T-helper 17 cell (primary cell): ENCODE measurements at places on chromosomes 2 and 18. TPM values are rescaled to one million over a fixed set of nuclear protein-coding genes. Genes with fewer than 3 reads are reported as not detected.
A peak's percentile ranks its signal among the peaks of the same experiment; 100 is the strongest.

Gene DGUOK
- total RNA-seq = 34.2 TPM

GRCh38 chr2:207239754-207240494 lies 74.2 kb upstream of the KLF7 start:
- no peaks in the 10 kb centered on the region for H3K36me3 ChIP-seq
- H3K27me3 ChIP-seq = no peaks in the 10 kb centered on the region
- H3K4me1 ChIP-seq = peaks cover 2% of the 10 kb centered on the region
- no peak for DNase-seq
- H3K4me3 ChIP-seq = no peak overlapping the region
- H3K27ac ChIP-seq = no peak overlapping the region

DNA sequence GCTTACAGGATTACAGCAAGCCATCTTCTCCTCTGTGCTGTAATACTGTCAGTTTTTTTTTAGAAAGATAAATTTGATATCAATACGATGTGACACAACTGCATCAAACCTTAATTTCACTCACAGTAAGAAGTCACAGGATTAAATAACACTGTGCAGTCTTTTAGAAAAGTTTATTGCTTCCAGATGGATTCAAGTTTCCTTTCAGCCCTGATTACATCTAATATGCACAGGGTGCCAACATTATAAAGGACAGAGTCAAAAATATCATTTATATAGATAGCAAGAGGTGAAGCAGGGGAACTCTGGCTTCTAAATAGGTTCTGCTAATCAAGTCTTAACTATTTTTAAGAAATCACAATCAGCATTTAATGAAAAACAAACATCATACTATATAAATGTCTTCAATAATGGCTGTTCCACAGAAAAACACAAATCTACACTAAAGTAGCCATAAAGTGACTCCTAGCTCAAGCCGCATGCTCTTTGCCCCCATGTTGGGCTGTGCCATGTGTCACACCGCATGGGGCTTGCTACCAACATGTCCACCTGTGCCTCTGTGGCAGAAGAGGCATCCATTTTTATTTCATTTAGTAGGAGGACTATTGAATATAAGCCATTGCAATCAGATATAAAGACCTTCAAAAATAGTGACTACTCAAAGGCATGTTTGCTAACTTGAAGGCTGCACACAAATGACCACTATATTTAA lies 35.0 kb downstream of the CERKL start:
- H3K27me3 ChIP-seq = peaks cover 21% of the 10 kb centered on the region
- H3K27ac ChIP-seq = no peak overlapping the region
- DNase-seq = no peak

Gene MTX2
- total RNA-seq = 6.1 TPM

GRCh38 chr18:5515011-5515784 lies 28.6 kb downstream of the EPB41L3 start:
- no peak overlapping the region for H3K27ac ChIP-seq
- H3K27me3 ChIP-seq = peaks cover 29% of the 10 kb centered on the region
- no peaks in the 10 kb centered on the region for H3K36me3 ChIP-seq
- H3K4me1 ChIP-seq = peaks cover 5% of the 10 kb centered on the region
- H3K4me3 ChIP-seq = peak overlapping the region; percentile 15

- no peak overlapping the region for H3K27ac ChIP-seq
- peaks cover 11% of the 10 kb centered on the region for H3K27me3 ChIP-seq
- H3K36me3 ChIP-seq = no peaks in the 10 kb centered on the region
- peaks cover 4% of the 10 kb centered on the region for H3K4me1 ChIP-seq
Observed at GRCh38 chr2:112724591-112725525, 4.0 kb downstream of the NT5DC4 start.

- no peaks in the 10 kb centered on the region for H3K27me3 ChIP-seq
- no peaks in the 10 kb centered on the region for H3K4me1 ChIP-seq
- no peak overlapping the region for H3K27ac ChIP-seq
- no peak overlapping the region for H3K4me3 ChIP-seq
- no peak for DNase-seq
Observed at GRCh38 chr2:56680971-56681631, 497.3 kb downstream of the CCDC85A start.

- H3K27ac ChIP-seq = no peak overlapping the region
- H3K36me3 ChIP-seq = peaks cover 4% of the 10 kb centered on the region
- peak overlapping the region; percentile 89 for H3K4me3 ChIP-seq
- H3K27me3 ChIP-seq = peaks cover 16% of the 10 kb centered on the region
- peaks cover 10% of the 10 kb centered on the region for H3K4me1 ChIP-seq
- DNase-seq = peak; percentile 29
Observed at GRCh38 chr18:63074981-63075404, 244.6 kb downstream of the BCL2 start.

- no peaks in the 10 kb centered on the region for H3K36me3 ChIP-seq
- no peaks in the 10 kb centered on the region for H3K27me3 ChIP-seq
- no peak for DNase-seq
- H3K4me3 ChIP-seq = no peak overlapping the region
- no peak overlapping the region for H3K27ac ChIP-seq
Observed at GRCh38 chr18:22272242-22272641, 102.9 kb downstream of the GATA6 start.

GRCh38 chr2:32715391-32715841 lies 87.6 kb downstream of the TTC27 start:
- no peak overlapping the region for H3K27ac ChIP-seq
- peaks cover 14% of the 10 kb centered on the region for H3K4me1 ChIP-seq
- no peak overlapping the region for H3K4me3 ChIP-seq
- no peaks in the 10 kb centered on the region for H3K27me3 ChIP-seq
- DNase-seq = no peak

Gene ARMC9
- 0.73 TPM for total RNA-seq

- no peaks in the 10 kb centered on the region for H3K36me3 ChIP-seq
- H3K27ac ChIP-seq = no peak overlapping the region
- no peak for DNase-seq
- no peaks in the 10 kb centered on the region for H3K27me3 ChIP-seq
- no peaks in the 10 kb centered on the region for H3K4me1 ChIP-seq
Observed at GRCh38 chr2:182208421-182208820, 218.4 kb downstream of the PDE1A start.

Gene TM4SF20
- not detected for total RNA-seq

Gene HTR2B
- total RNA-seq = not detected

- peak overlapping the region; percentile 81 for H3K4me3 ChIP-seq
- H3K36me3 ChIP-seq = no peaks in the 10 kb centered on the region
- peak overlapping the region; percentile 85 for H3K27ac ChIP-seq
Observed at GRCh38 chr2:160993654-160994061, 166.6 kb upstream of the TANK start.

Gene HRH4
- total RNA-seq = 3.2 TPM

DNA sequence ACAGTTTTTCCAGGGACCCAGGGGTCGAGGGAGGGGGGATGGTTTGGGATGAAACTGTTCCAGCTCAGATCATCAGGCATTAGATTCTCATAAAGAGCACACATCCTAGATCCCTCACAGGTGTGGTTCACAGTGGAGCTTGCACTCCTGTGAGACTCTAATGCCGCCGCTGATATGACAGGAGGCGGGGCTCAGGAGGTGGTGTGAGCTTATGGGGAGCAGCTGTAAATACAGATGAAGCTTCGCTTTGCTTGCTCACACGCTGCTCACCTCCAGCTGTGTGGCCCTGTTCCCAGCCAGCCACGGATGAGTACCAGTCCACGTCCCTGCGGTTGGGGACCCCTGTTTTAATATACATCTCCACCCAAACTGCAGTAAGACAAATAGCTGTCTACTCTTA lies 204.2 kb downstream of the AGAP1 start:
- no peak for DNase-seq
- H3K36me3 ChIP-seq = no peaks in the 10 kb centered on the region
- H3K4me3 ChIP-seq = no peak overlapping the region
- no peak overlapping the region for H3K27ac ChIP-seq
- H3K4me1 ChIP-seq = peaks cover 11% of the 10 kb centered on the region

Gene SIX2
- total RNA-seq = not detected

DNA sequence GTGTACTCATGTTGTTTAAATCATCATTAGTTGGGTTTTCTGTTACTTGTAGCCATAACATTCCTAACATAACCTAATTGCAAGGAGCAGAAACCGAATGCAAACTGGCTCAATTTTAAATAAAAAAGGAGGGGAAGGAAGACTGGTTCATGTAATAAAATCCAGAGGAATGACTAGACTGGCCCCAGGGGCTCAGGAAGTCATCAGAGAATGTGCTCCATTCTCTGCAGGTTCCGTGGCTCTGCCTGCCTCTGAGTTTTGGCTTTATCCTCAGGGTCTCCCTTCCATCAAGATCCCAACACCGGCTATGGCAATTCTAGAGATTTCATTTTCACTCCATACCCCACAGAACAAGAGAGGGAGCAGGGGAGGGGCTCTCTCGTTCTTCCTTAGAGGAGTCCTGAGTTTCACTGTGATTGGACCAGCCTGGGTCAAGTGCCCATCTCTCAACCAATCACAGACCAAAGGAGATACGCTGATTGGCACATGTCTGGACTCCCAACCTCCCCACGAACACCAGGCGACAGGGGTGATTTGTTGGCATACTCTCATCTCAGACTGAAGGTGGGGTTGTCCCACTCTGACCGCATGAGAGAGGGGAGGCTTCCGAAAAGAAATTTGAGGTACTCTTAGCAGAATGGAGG lies 64.8 kb downstream of the NPPC start:
- peaks cover 20% of the 10 kb centered on the region for H3K27me3 ChIP-seq
- no peaks in the 10 kb centered on the region for H3K36me3 ChIP-seq
- no peak overlapping the region for H3K4me3 ChIP-seq
- no peak for DNase-seq
- H3K4me1 ChIP-seq = no peaks in the 10 kb centered on the region
- H3K27ac ChIP-seq = no peak overlapping the region

GRCh38 chr2:133705287-133705686 lies 137.0 kb upstream of the NCKAP5 start:
- H3K27ac ChIP-seq = no peak overlapping the region
- no peak overlapping the region for H3K4me3 ChIP-seq
- DNase-seq = no peak

Gene ATP8B1
- not detected for total RNA-seq

DNA sequence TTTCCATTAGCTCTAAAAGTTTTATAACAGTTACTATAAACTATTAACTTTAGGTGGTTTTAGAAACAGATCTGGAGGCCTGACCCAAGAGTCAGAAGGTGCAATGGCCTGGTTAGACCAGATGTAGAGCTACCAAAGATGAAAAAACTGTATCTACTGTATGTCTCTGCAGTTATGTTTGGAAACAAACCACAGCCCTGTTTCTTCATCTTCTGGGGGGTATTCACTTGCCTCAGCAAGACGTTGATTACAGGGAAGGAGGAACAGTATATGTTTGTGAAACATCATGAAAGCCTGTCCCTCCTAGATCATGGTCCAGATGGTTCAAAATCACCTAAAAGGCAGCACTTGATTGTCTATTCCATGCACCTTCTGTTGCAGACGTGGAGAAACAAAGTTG lies 220.2 kb downstream of the SUCLG1 start:
- no peak overlapping the region for H3K4me3 ChIP-seq
- H3K27ac ChIP-seq = no peak overlapping the region
- no peak for DNase-seq
- no peaks in the 10 kb centered on the region for H3K36me3 ChIP-seq

Gene INO80D
- 52.7 TPM for total RNA-seq

DNA sequence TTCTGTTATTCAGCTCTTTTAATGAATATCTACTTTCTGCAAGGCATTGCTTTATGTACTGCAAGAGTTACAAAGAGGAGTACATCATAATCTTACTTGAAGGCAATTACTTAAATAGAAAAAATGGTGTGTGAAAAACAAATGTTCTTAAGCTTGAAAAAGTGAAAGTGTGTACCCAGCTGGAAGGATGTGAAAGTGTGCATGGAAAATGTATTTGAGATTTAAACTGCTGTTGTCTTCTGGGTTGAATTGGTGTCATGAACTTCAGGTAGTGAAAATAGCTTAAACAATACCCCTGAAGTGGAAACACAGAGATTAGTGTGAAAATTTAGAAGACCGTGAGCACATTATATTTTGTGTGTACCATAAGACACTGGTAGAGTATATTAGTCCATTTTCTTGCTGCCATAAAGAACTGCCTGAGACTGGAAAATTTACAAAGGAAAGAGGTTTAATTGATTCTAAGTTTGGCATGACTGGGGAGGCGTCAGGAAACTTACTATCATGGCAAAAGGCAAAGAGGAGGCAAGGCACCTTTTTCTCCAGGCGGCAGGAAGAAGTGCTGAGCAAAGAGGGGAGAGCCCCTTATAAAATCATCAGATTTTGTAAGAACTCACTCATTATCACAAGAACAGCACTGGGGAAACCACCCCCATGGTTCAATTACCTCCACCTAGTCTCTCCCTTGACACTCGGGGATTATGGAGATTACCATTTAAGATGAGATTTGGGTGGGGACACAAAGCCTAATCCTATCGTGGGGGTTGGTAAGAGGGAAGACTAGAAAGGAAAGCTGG lies 38.8 kb downstream of the SCN2A start:
- H3K36me3 ChIP-seq = peaks cover 3% of the 10 kb centered on the region
- no peaks in the 10 kb centered on the region for H3K4me1 ChIP-seq
- no peak for DNase-seq
- no peak overlapping the region for H3K4me3 ChIP-seq
- no peaks in the 10 kb centered on the region for H3K27me3 ChIP-seq

GRCh38 chr2:165112133-165112573 lies 91.7 kb downstream of the SCN3A start:
- no peaks in the 10 kb centered on the region for H3K27me3 ChIP-seq
- DNase-seq = no peak
- H3K4me3 ChIP-seq = no peak overlapping the region
- no peaks in the 10 kb centered on the region for H3K4me1 ChIP-seq
- no peak overlapping the region for H3K27ac ChIP-seq
- H3K36me3 ChIP-seq = no peaks in the 10 kb centered on the region

GRCh38 chr18:22674272-22674671 lies 256.6 kb upstream of the CTAGE1 start:
- H3K27ac ChIP-seq = no peak overlapping the region
- H3K4me1 ChIP-seq = no peaks in the 10 kb centered on the region
- H3K4me3 ChIP-seq = no peak overlapping the region
- H3K27me3 ChIP-seq = no peaks in the 10 kb centered on the region
- H3K36me3 ChIP-seq = no peaks in the 10 kb centered on the region
- no peak for DNase-seq

GRCh38 chr2:113231064-113231463 lies 47.7 kb downstream of the PAX8 start:
- H3K4me1 ChIP-seq = peaks cover 23% of the 10 kb centered on the region
- H3K4me3 ChIP-seq = no peak overlapping the region

DNA sequence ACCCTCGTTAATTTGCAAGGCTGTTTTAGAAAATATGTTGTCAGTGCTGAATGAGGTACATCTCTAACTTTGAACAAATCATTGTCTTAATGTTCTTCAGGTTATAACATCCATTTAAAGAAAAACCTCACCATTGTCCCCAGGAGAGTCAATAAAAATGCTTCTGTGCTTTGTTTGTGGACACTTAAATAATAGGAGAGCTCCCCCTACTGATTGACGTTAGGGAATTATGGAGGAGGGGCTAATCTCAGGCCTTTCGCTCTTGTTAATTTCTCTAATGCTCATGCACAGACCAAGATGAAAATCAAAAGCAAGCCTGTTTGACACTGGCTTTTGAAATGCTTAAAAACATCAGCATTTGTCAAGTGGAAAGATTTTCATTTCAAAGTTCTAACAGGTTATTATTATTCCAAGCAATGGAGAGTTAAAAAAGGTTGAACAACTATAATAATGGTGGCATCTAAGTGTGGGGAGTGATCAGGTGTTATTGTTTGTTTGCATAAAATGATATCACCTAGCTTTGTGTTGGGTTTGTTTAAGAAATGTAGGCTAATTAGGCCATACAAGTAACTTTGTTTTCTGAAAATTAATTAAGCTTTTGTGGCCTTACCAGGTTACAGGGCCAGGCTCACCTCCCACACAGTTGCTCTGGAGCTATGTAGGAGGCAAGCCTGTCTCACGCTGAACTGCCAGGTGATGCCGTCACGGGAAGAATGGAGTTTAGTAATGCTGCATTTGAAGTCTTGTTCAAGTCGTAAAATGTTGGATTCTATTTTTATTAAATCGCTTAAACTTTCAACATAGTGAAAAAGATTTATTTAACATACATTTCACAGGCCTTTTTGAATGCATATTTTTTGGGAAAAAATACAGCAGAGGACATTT lies 51.7 kb upstream of the SMIM21 start:
- H3K27me3 ChIP-seq = peaks cover 29% of the 10 kb centered on the region
- H3K4me3 ChIP-seq = no peak overlapping the region
- no peak overlapping the region for H3K27ac ChIP-seq

Gene KCNK3
- total RNA-seq = not detected

Gene APOB
- not detected for total RNA-seq
